ENCODE measurements at places on chromosomes 2 and 18. TPM values are rescaled to one million over a fixed set of nuclear protein-coding genes. Genes with fewer than 3 reads are reported as not detected.

GRCh38 chr2:107548216-107548615 lies 278.5 kb upstream of the RGPD4 start:
- DNase-seq: no peak

- DNase-seq: no peak
Observed at GRCh38 chr2:147774805-147775204, 70.0 kb upstream of the ACVR2A start.

GRCh38 chr2:20012282-20013125 lies at the start of gene MATN3:
TSS of gene MATN3 (minus strand) at chr2:20012668. CDS start at chr2:20012631, 37 bp downstream.
- no peak for DNase-seq

GRCh38 chr2:175793648-175794047 lies 208.4 kb downstream of the LNPK start:
- DNase-seq: no peak

- DNase-seq: no peak
Observed at GRCh38 chr2:133346654-133347053, 221.6 kb downstream of the NCKAP5 start.

- no peak for DNase-seq
Observed at GRCh38 chr18:46134920-46135675, 30.9 kb downstream of the HAUS1 start.

- DNase-seq: no peak
Observed at GRCh38 chr2:160635488-160635887, 141.9 kb upstream of the RBMS1 start.

DNA sequence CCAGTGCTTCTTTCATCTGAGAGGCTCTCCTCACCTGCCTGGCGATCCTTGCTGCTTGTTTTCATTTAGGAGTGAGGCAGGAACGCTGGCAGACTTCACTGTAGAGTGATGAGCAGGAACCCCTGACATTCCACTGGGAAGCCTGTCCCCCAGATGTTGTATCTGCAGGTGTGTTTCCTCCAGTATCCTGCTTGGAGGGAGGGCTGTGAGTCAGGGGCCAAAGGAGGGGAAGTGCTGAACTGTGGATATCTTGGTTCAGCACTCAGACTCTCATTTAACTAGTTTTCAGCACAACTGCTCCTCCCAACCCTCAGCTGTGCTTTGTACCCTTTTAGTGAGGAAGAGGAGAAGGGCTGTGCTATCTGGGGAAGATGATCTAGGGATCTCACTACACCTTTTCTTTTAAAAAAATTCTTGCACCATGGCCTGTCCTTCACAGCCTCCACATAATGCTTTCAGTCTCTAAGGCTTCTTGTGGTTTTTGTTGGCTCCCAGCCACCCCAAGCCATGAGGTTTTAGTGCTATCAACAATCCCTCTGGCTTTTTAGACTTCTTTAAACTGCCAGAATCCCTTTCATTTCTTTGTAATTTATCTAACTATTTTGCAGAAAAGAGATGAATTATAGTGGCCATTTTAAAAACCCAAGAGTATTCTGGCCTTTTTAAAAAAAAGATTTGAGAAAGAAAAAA lies 11.2 kb downstream of the ANKAR start:
- DNase-seq: no peak

- DNase-seq: no peak
Observed at GRCh38 chr18:58005011-58005410, 39.0 kb upstream of the NEDD4L start.

DNA sequence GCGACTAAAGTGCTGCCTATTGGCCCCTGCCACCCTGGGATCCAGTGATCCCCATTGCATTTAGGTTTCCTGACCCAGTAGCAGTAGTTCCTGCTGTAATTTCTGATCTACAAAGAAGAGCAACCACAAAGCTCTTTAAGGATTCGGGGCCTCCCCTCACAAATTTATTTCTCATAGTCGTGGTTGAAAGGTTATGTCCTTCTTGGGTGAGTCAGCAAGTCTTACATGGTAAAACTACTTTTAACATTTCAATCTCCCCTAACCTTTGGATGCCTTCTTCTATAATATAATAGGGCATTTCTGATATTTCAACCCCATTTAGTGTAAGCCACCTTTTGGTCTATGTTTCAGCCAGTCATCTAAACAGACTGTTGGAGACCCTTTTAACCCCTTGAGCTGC lies 14.9 kb downstream of the PIKFYVE start:
- DNase-seq: no peak

DNA sequence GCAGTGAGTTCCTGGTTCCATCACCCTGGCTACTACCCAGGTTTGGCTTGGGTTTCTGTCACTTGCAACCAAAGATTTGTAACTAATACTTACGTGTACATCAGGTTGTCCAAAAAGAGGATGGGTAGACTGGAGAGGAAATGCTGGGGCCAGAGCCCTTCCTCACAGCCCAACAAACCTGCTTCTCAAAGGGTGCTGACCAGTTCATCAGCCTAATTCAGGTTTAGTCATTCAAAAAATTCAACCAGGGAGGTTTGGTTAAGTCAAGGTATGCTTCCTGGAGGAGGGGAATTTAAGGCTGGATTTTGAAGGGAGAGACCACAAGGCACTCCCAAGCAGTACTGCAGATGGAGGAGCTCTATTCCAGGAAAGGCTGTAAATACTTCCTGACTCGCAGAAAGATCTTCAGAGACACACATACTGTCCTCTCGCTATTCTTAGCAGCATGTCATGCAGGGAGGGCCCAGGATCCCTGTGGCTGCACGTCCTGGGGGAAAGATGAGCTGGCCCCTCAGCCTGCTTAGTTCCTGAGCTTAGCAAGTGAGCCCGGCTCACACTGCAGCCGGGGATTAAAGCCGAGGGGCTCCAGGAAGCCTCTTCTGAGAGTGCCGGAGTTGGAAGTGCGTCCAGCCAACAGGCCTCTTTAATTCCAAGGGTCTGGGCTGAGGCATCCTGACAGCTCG lies 40.0 kb upstream of the BIN1 start:
- DNase-seq: no peak

DNA sequence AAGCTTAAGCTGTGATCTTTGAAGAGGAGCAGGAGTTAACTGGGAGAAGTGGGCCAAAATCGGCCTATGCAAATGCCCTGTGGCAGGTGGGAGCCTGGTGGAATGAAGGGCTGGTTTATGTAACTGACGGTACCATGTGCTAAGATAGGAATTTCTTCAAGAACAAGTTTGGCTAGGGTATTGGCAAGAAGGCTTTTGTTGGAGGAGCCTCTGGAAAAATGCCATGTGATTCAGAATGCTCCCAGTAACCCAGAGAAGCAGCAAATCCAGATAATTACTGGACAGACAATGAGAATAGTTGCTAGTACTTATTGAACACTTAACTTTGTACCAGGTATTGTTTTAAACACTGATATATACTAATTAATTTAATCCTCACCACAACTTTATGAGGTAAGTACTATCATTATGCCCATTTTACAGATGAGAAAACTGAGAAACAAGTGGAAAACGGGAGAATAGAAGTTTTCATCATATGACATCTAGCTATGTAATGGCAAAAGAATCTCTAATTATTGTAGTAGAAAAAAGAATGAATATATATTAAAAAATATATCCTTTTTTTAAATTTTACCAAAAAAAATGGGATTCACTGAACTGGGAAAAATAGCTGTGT lies 9.1 kb upstream of the FAM124B start:
- DNase-seq: no peak

The SALL3 gene
- not detected for polyA plus RNA-seq

The ICOS gene
- not detected for polyA plus RNA-seq

The STARD6 gene
- not detected for polyA plus RNA-seq

All from forelimb muscle (tissue), 1 donor.